ENCODE measurements at places on chromosomes 12 and 14.

GRCh38 chr12:82474181-82474797, 116.0 kb downstream of the METTL25 start:
- no peak for DNase-seq

DNA sequence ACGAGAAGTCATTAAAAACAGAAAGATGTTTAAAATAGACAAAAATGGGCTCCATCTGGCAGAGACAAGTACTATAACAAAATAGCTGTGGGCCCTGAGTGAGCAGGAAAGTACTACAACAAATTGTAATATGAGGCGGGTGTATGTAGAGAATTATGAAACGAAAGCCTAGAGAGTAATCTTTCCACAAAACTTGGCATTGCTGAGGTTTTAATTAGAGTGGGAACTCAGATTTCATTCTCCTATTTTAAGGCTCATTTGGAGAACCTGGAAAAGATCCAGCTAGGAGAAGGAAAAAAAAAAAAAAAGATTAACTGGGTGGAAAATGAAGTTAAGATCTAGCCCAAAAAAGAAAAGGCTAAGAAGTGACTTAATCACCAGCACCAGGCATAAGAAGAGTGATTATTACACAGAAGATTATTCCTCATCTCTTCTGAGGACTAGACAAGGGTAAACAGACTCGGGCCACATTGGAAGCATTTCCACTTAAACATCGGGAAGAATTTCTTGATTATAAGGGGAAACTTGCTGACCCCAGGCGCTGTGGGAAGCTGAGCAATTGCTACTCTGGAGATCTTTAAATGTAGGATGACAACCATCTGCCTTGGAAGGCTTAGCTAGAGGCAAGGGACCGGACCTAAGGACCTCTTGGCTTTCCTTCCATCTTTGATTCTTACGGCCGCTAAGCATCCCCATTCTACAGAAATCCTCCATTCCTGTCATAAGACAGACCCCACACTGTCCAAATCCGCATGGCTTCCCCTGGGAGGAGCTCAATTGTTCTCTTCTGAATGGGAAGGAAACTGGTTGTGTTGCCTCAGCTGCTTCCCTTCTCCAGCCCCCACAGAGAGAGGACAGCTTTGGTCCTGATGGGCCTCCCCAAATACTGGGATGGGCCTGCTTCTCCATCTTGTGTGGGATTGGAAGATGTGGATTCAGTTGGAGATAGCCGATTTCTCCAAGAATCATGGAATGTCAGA, 40.6 kb downstream of the IGF1 start:
- no peak for DNase-seq

DNA sequence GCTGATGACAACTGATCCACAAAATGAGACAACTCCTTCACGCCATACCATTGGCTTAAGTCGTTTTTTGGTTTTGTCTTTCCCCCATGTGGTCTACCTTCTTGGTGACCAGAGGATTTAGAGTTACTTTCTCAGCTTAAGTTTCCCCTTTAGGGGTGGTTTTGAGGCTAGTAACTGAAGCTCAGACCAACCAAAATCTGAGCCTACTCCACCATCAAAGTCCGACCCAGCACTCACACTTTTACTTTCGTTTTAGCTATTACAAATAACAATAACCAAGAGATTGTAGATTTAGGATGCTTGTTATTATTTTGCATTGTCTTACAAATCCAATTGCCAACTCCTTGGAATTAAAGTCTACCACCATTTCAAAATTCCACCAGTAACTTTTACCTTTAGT, 130.6 kb upstream of the MDM1 start:
- DNase-seq: no peak

- no peak for DNase-seq
Observed at GRCh38 chr14:71321574-71322315, 414.5 kb downstream of the PCNX1 start.

DNA sequence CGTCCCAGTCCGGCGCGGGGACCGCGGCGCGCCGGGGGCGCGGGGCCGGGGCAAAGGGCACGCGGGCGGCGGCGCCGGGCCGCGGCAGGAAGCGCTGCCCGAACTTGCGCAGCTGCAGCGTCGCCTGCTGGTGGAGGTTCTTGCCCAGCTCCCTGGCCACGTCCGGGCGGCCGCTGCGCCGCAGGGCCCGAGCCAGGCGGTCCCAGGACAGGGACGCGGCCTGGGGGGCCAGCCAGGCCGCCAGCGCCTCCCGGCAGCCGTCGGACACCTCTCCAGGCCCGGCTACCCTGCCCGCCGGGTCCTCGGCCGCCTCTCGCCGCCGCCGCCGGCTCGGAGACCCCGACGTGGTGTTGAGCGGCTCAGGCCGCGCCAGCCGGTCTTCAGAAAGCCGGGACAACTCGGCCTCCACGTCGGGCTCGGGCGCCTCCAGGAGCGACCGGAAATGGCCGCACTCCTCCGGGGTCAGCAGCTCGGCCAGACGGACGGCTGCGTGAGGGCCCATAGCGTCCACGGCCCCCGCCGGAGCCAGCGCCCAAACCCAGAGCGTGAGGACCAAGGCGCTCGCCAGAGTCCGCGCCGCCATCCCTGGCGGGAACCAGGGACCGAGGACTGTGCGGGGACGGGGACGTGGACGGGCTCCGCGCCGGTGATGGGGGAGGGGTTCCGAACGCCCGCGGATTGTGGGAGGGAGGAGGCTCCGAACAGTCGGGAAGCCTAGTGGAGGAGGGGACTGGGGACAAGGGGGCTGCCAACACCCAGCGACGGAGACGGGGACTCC, 34.0 kb downstream of the FIGNL2 start:
- peak; percentile 48 for DNase-seq

GRCh38 chr14:100329233-100330006, 6.3 kb downstream of the SLC25A47 start:
- DNase-seq: no peak

DNA sequence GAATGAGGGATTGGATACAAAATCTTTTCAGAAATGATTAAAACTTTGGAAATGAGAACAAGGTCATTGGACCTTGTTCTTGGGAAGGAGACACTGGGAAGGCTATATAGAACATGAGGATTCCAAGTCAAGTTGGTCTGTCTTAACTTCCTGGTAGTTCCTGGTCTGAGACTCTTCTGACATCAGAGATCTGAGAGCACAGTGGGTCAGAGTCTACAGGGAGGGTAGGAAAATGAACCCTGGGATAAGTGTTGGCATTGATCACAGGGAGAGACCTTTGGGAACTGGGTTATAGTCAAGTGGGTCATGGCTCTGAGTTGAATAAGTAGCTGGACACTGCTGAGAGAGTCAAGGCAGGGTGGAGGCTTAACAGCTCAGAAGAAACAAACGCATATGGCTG, 17.3 kb upstream of the KCNA1 start:
- no peak for DNase-seq

Data from CD4-positive, alpha-beta T cell (primary cell).